ENCODE measurements at places on chromosomes 13 and 19.

DNA sequence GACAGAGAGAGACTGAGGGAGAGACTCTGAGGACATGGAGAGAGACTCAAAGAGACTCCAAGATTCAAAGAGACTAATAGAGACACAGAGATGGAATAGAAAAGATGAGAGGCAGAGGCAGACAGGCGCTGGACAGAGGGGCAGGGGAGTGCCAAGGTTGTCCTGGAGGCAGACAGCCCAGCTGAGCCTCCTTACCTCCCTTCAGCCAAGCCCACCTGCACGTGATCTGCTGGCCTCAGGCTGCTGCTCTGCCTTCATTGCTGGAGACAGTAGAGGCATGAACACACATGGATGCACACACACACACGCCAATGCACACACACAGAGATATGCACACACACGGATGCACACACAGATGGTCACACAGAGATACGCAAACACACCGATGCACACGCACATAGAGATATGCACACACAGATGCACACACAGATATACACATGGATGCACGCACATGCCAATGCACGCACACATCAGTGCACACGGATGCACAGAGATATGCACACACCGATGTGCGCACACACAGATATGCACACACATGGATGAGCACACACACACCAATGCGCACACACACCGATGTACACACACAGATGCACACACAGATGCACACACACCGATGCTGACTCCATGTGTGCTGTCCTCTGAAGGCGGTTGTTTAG is 3.3 kb upstream of the F10 start:
- no peak for DNase-seq

DNA sequence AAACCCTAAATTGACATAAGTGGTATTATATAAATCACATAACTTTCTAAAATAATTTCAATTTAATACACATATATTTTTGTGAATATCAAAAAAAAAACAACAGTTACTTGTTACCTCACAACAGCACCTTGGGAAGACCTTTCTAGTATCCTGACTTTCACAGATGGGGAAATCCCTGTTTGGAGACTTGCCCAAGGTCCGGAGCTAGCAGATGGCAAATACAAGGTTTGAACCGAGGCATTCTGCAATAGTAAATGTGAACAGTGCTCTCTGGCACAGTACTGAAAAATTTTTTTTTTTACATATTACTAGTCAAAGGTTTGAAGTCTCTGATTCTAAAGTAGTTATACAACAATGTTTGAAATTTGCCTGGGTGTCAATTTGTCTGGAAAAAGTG is 104.5 kb downstream of the SUCLA2 start:
- DNase-seq: no peak

DNA sequence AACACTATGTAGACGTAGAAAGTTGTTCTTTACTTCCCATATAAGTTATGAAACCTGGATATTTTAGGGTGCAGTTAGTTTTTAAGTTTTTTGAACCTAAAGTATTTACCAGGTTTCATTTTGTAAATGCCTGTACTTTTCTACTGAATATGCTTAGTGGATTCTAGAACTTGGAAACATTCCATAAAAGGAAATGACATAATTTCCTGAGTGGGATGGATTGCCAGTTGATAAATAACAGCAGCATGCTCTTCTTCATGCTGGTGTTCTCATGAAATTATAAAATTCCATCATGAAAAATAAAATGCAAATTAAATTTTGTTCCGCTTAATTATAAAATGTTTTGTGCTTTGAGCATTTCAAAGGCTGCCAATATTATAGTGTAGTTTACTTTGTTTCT is 362.2 kb upstream of the PCDH20 start:
- no peak for DNase-seq

GRCh38 chr19:14762111-14762510 is 16.2 kb downstream of the ADGRE2 start:
- DNase-seq: no peak

- peak; percentile 71 for DNase-seq
Measured at GRCh38 chr19:46860846-46861690, at the start of gene ARHGAP35. ARHGAP35 (plus strand) TSS chr19:46860997; CDS start chr19:46918676, 57,679 bp downstream.

- no peak for DNase-seq
Measured at GRCh38 chr13:110662777-110663443, 43.0 kb downstream of the CARS2 start.
